ENCODE measurements at places on chromosomes 7 and 10. TPM values are rescaled to one million over a fixed set of nuclear protein-coding genes. Genes with fewer than 3 reads are reported as not detected.

- H3K4me3 ChIP-seq = no peak overlapping the region
- no peak overlapping the region for H3K27ac ChIP-seq
- DNase-seq = no peak
- H3K4me1 ChIP-seq = no peaks in the 10 kb centered on the region
- H3K27me3 ChIP-seq = no peaks in the 10 kb centered on the region
- no peaks in the 10 kb centered on the region for H3K36me3 ChIP-seq
Observed at GRCh38 chr7:41869091-41869490, 166.2 kb upstream of the INHBA start.

DNA sequence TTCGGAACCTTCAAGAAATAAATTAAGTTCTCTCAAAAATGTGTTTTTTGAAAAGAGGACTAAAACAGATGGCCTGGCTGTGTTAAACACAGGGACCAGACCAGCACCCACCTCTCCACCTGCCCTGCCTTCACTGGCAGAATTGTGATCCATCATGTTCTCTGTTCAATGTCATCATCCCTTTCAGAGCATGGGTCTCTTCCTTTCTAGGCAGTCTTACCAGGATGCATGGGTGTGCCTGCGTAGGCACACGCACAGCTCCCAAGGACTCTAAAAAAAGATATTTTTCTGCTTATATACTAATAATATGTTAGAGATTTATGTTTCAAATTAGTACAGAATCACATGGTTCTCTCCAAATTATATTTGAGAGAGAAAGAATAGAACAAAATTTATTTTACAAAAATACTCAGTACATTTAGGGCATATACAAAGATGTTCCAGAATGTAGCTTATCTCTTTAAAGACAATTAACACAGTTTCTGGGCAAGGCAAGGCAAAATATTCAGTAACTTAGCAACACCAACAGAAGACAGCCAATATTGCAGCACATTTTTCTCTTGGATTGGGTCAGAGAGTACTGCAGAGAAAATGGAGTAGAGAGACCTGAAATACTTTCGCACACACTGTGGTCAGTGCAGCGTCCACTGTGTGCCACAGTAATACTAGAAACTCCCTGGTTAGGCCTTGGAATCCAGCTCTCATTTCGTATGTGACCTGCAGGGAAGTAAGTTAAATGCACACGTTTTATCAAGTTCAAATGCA, 52.8 kb downstream of the EGFR start:
- H3K27ac ChIP-seq = no peak overlapping the region
- peaks cover 2% of the 10 kb centered on the region for H3K27me3 ChIP-seq
- no peak for DNase-seq
- no peaks in the 10 kb centered on the region for H3K36me3 ChIP-seq
- H3K4me3 ChIP-seq = no peak overlapping the region
- peaks cover 9% of the 10 kb centered on the region for H3K4me1 ChIP-seq

DNA sequence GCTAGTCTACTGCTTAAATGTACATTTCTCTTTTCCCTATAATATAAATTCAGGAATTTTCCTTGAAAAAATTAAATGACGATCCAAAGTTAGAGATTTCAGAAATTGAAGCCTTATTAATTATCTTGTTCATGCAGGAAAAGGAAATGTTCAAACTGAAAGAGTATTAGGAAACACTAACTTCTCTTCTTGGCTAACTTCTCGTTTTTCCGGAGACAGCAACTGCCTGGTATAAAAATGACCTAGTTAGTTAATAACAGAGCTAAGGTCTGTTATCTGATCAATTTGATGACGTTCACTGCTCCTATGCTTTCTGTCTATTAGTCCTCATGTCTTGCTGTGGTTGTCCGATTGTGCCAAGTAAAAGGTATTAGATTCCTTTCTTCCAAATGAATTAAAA, 212.5 kb downstream of the DGKB start:
- no peaks in the 10 kb centered on the region for H3K36me3 ChIP-seq
- H3K4me3 ChIP-seq = no peak overlapping the region
- H3K27ac ChIP-seq = no peak overlapping the region
- no peak for DNase-seq
- H3K4me1 ChIP-seq = no peaks in the 10 kb centered on the region

Gene GRK5
- total RNA-seq = 46.4 TPM

Gene TMEM184A
- total RNA-seq = not detected

Gene DDX50
- total RNA-seq = 39.7 TPM

Gene OR2A12
- total RNA-seq = not detected
